ENCODE measurements at places on chromosomes 11 and 22. TPM values are rescaled to one million over a fixed set of nuclear protein-coding genes. Genes with fewer than 3 reads are reported as not detected.

DNA sequence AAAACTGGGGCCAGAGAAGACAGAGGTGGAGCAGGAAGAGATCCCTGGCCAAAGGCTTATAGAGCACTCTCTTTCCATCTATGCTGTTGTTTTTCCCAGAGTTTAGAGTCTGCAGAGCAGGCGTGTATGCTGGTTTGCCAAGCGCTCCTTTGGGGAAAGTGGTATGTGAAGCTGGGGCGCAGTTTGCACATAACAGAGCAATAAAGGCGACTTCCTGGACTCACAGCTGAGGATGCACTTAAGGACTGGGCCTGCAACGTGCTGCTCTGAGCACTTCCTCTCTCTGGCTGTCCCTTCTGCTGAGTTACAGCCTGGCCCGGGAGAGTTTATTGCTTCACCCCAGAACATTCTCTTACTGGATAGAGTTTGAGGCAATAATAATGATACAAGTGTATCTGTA, 41.7 kb downstream of the THAP12 start:
- DNase-seq, result peak; percentile 14

DNA sequence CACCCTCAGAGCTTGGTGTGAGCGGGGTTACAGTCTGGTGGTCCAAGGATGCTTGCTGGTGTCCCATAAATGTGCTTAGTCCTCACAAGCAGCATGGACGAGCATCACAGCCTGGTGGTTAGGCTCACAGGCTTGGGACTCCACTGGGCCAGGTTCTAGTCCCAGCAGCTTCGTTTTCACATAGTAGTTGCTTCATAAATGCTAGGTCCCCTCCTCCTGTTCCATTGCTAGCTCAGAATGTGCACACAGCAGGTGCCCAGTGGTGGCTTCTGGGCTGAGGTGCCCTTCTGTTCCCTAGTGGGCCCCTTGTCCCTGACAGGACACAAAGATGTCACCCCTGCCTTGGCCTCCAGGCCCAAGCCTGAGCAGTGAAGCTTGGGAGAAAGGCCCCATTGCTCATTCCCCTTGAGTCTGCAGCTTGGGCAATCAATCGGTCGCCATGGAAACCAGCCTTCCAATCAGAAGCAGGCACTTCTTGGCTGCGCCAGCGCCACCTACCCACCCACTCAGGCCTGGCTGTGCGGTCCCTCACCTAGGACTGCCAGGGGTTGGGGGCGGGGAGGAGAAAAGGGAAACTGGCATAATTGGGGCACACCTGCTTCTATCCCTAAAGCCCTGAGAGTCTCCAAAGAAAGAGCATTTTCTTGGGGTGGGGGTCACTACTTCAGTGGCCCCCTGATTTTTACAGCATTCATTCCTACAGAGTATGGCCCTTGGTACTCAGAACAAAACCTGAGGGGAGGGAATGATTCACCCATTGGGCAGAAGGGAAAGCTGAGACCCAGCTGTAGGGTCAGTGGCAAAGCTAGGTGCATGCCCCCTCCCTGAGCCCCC, 48.1 kb downstream of the CYTH4 start:
- DNase-seq, result no peak

The GRAP2 gene
- total RNA-seq, result 3.2 TPM

- no peak for DNase-seq
Measured at GRCh38 chr11:100612766-100613165, 74.3 kb upstream of the ARHGAP42 start.

DNA sequence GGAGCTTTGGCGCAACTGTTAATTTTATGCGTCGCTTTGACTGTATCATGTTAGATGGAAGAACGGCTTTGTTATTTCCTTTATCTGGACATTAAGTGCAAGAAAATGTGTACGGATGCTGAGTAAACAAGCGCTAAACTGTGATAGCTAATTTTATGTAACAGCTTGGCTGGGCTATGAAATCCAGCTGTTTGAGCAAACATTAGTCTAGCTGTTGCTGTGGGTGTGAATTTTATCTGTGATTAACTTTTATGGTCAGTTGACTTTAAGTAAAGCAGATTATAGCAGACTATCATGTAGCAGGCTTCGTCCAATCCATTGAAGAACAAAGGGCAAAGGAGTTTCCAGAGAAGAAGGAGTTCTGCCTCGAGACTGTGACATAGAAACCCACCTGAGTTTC, 14.0 kb downstream of the OR8A1 start:
- DNase-seq, result no peak

- no peak for DNase-seq
Measured at GRCh38 chr11:46560300-46560991, 33.4 kb downstream of the AMBRA1 start.

- DNase-seq, result no peak
Measured at GRCh38 chr22:27798511-27799014, 3.0 kb downstream of the MN1 start.

- DNase-seq, result no peak
Measured at GRCh38 chr22:38549101-38549894, 20.7 kb downstream of the DMC1 start.

The OR51B2 gene
- total RNA-seq, result 1.7 TPM

DNA sequence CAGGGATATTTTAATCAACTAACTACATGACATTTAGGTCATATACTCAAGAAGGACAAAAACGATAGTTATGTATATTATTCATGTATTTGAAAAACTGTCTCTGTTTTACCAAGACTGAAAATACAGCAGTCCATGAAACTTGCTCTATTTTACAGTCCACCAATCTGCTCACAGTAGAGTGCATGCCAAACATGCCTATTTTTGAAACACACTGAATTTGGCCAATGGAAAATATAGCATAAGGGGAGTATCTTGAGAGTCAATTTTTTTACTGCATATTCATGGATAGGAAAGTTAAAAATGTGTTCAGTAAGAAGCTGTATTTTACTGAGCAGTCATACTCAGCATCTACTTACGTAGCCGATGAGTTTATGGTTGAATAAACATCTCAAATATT, 621.2 kb upstream of the CHORDC1 start:
- no peak for DNase-seq

The TMEM80 gene
- 10.8 TPM for total RNA-seq

The OR4C16 gene
- total RNA-seq, result not detected

GRCh38 chr11:61693922-61694601, 13.9 kb downstream of the DAGLA start:
- no peak for DNase-seq

The TSPO gene
- 57.6 TPM for total RNA-seq

The IL10RA gene
- total RNA-seq, result 8.7 TPM

GRCh38 chr22:30732426-30732825, 37.8 kb downstream of the OSBP2 start:
- no peak for DNase-seq

GRCh38 chr11:59173080-59173963, 1.4 kb downstream of the DTX4 start:
- no peak for DNase-seq

- no peak for DNase-seq
Measured at GRCh38 chr11:11810764-11811726, 30.7 kb upstream of the USP47 start.
